ENCODE measurements at places on chromosomes 11 and 22. TPM values are rescaled to one million over a fixed set of nuclear protein-coding genes. Genes with fewer than 3 reads are reported as not detected.

CSNK2A3 gene
- 1.9 TPM for polyA plus RNA-seq

NRXN2 gene
- 14.9 TPM for polyA plus RNA-seq

CCDC116 gene
- polyA plus RNA-seq, result 0.58 TPM

TBRG1 gene
- 38.8 TPM for polyA plus RNA-seq

P2RY2 gene
- 0.58 TPM for polyA plus RNA-seq

FGF4 gene
- polyA plus RNA-seq, result not detected

CASP12 gene
- polyA plus RNA-seq, result 0.65 TPM

TCIRG1 gene
- polyA plus RNA-seq, result 16.7 TPM

OR2AT4 gene
- 0.07 TPM for polyA plus RNA-seq

OAF gene
- 36.7 TPM for polyA plus RNA-seq

MS4A12 gene
- not detected for polyA plus RNA-seq

MPZL3 gene
- 6.5 TPM for polyA plus RNA-seq

HDHD5 gene
- polyA plus RNA-seq, result 33.6 TPM

KIF18A gene
- 17.8 TPM for polyA plus RNA-seq

RIC3 gene
- polyA plus RNA-seq, result 21.0 TPM

PHETA2 gene
- polyA plus RNA-seq, result 10.0 TPM

SORL1 gene
- polyA plus RNA-seq, result 41.9 TPM

SEZ6L gene
- polyA plus RNA-seq, result 0.10 TPM

ZNF408 gene
- polyA plus RNA-seq, result 7.3 TPM

OR8G1 gene
- not detected for polyA plus RNA-seq

MIAT gene
- 0.52 TPM for polyA plus RNA-seq

TRIM48 gene
- not detected for polyA plus RNA-seq

AMPD3 gene
- polyA plus RNA-seq, result 6.5 TPM

OR8G5 gene
- not detected for polyA plus RNA-seq

SLC15A3 gene
- polyA plus RNA-seq, result 15.7 TPM

OR8A1 gene
- 0.05 TPM for polyA plus RNA-seq

OR52E8 gene
- polyA plus RNA-seq, result not detected

CHADL gene
- 2.7 TPM for polyA plus RNA-seq

KRTAP5-8 gene
- 1.3 TPM for polyA plus RNA-seq

IMMP1L gene
- polyA plus RNA-seq, result 48.3 TPM

MUC6 gene
- 26.8 TPM for polyA plus RNA-seq

CD3E gene
- 0.22 TPM for polyA plus RNA-seq

PKP3 gene
- 6.6 TPM for polyA plus RNA-seq

EHF gene
- polyA plus RNA-seq, result 24.6 TPM

CWF19L2 gene
- polyA plus RNA-seq, result 22.5 TPM

MPZL2 gene
- 28.3 TPM for polyA plus RNA-seq

TH gene
- polyA plus RNA-seq, result 1.6 TPM

RIMBP3C gene
- polyA plus RNA-seq, result 0.20 TPM

PRG3 gene
- 0.48 TPM for polyA plus RNA-seq

ZNF214 gene
- 14.0 TPM for polyA plus RNA-seq

C11orf87 gene
- 0.22 TPM for polyA plus RNA-seq

TMEM45B gene
- 21.5 TPM for polyA plus RNA-seq

PRDM10 gene
- 14.1 TPM for polyA plus RNA-seq

PTDSS2 gene
- polyA plus RNA-seq, result 34.8 TPM

BAIAP2L2 gene
- 8.5 TPM for polyA plus RNA-seq

SERPIND1 gene
- 2.8 TPM for polyA plus RNA-seq

ARHGAP1 gene
- polyA plus RNA-seq, result 59.7 TPM

NEFH gene
- polyA plus RNA-seq, result 9.4 TPM

P2RY6 gene
- polyA plus RNA-seq, result 0.85 TPM

PHLDA2 gene
- polyA plus RNA-seq, result not detected

MAP6 gene
- polyA plus RNA-seq, result 8.6 TPM
